ENCODE measurements at places on chromosomes 5 and 9. TPM values are rescaled to one million over a fixed set of nuclear protein-coding genes. Genes with fewer than 3 reads are reported as not detected.

DNA sequence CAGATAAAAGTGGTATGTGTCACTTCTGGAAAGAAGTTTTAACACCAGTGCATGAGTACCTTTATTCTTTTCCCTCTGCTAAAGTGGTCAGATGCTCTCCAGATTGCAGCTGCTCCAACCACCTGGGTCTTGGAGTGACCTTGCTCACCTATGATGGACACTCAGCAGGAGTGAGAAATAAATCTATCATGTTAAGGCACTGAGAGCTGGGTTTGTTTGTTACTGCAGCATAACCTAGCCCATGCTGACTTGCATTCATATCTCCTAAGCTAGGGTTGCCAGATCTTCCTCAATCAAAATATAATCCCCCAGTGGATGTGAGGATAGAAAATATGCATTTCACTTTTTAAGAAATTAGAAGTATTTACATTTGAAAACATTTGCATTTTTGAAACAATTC is 295.9 kb downstream of the AGTPBP1 start:
- no peak for DNase-seq

DNA sequence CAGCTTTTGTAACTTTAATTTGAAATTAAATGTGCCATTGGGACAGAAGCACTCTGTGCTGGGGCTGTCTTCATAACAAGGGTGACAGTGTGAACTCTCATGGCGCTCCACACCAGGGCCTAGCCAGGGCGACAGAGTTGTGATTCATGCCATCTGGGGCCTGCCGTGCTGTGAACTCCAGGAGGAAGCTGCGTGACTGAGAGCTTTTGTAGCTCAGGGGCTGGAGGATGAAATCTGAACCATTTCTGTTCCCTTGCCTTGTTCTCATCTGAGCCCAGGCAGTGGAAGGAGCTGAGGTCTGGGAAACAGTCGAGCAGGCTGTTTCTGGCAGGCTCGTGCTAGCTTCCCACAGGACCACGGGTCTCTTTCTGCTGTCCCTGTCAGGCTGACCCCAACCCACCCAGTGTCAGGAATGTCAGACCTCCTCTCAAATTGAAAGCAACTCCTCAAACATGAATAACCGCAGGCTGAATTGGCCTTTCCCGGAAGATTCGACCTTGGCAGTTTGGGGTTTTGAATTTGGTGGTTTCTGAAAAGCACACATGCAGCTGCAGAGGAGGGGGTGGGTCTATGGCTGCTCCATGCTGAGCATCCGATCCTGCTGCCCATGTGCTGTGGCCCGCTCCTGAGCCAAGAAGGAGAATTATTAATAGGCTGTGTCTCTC is 69.2 kb upstream of the RPS23 start:
- peak; percentile 92 for DNase-seq

FOXD1 gene
- total RNA-seq = 0.35 TPM

DNA sequence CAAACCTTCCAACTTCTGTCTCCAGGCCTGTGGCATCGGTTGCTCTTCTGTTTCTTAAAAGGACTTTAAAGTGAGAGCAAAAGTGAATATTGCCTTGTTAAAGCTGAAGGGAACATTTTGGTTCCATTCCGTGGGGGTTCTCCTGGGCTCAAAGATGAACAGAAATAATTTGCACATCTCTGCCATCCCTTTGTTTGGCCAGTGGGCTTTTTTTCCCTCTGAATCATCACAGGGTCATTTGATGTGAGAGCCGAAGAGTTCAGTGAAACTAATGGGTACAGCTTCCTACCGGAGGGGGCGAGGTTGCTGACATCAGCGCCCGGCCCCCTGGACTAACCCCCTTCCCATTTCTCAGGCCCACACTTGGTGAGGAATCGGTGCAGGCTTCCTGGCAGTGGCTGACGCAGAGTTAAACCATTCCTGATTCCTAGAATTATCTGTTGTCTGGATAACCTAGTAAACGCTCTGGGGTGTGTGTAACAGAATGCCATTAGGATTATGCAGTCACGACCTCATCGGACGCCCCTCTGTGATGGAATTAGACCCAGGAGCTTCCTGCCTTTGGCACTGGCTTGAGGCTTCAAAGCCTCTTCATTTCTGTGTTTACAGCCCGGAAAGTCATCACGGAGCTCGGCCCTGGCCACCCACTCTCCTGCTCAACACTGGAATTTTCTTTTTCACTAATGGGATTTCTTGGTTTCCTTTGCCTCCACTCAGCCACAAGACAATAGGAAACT is 61.6 kb upstream of the RPL26L1 start:
- peak; percentile 73 for DNase-seq

All from muscle of leg (tissue), 16 donors.